Activated CD4-positive, alpha-beta T cell treated with anti-CD3 and anti-CD28 coated beads, Interleukin-2, amount 10 ng/mL, durations not matched to agents 24 days and 14 days (primary cell): ENCODE measurements at places on chromosomes 2 and 18. TPM values are rescaled to one million over a fixed set of nuclear protein-coding genes. Genes with fewer than 3 reads are reported as not detected.

GRCh38 chr2:235220331-235220730 is 268.5 kb downstream of the SH3BP4 start:
- H3K27ac ChIP-seq = no peak overlapping the region
- DNase-seq = no peak
- peaks cover 4% of the 10 kb centered on the region for H3K27me3 ChIP-seq

- no peak overlapping the region for H3K27ac ChIP-seq
- H3K4me1 ChIP-seq = peaks cover 16% of the 10 kb centered on the region
- H3K27me3 ChIP-seq = no peaks in the 10 kb centered on the region
- H3K36me3 ChIP-seq = peaks cover 2% of the 10 kb centered on the region
These were observed 186.4 kb downstream of the FAM210A start for GRCh38 chr18:13539843-13540476.

Gene SLC25A52
- total RNA-seq = not detected in 2 replicates

GRCh38 chr2:202064171-202064880 is 8.7 kb upstream of the KIAA2012 start:
- peaks cover 16% of the 10 kb centered on the region for H3K27me3 ChIP-seq
- DNase-seq = no peak
- H3K36me3 ChIP-seq = no peaks in the 10 kb centered on the region
- no peak overlapping the region for H3K4me3 ChIP-seq
- no peak overlapping the region for H3K27ac ChIP-seq

GRCh38 chr2:145329971-145330370 is 810.1 kb upstream of the ZEB2 start:
- peaks cover 2% of the 10 kb centered on the region for H3K4me1 ChIP-seq
- H3K27ac ChIP-seq = no peak overlapping the region
- H3K4me3 ChIP-seq = no peak overlapping the region
- H3K27me3 ChIP-seq = peaks cover 22% of the 10 kb centered on the region
- no peak for DNase-seq
